CD4-positive, alpha-beta T cell treated with Interleukin-17A for 1 hour (primary cell): ENCODE measurements at places on chromosomes 1 and 21.
A peak's percentile ranks its signal among the peaks of the same experiment; 100 is the strongest.

DNA sequence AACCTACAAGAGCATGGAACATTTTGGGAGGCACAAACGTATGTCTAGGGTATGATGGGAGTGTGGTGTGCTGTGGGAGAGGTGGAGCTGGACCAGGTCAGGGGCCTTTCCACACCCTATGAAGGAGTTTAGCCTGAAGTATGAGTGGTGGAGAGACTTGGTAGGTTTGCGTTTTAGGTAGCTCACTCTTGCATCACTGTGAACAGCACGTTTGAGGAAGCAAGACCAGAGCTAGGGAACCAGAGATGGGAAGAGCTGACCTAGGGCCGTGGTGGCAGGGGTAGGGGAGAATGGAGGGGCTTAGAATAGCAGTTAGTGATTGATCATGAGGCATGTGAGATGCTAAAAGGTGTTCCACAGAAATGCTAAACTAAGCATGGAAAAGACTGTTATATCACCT lies 25.1 kb upstream of the ZFP69B start:
- DNase-seq: no peak

- DNase-seq: no peak
These were observed 368.7 kb upstream of the ADGRL2 start for GRCh38 chr1:81432059-81432458.

DNA sequence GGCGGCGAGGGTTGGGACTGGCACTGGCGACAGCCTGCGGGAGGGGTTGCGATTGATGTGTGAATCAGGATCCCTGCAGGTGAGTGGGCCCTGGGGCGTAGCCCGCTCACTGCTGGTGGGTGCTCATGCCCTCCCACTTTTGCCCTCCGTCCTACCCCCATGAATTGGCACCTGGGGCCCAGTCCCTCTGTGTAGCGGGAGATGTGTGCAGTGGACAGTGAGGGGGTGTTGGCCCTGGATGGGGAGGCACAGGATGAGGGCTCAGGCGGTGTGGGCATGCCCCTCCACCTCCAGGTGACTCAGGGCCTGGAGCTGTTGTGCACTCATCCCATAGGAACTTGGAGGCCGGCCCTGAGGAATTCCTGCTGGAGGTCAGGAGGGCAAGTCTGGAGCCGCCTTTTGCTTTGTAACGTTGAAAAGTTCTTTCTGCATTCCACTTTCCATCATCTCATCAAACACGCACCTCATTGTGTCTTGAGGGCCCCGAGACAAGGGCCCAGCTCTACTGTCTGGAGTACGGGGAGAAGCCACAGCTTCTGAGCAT lies 3.0 kb downstream of the PEAR1 start:
- DNase-seq: no peak

GRCh38 chr1:3500265-3500835 lies 45.9 kb downstream of the ARHGEF16 start:
- DNase-seq: no peak

DNA sequence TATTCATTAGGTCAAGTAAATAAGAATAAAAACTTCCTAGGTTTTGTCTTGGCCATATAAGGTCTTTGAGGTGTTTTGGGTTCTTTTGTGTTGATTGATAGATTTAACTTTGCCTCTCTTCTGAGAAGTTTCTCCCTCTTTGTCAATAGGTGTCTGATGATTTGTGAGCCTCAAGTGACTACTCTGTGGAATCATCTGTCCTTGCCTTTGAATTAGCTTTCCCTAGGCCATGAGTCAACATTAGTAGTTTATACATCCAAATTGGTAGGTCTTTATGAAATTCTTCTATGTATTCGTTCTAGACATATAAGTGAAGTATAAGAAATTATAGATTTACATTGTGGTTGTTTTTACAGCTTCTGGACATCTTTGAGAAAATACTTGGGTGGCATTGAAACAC lies 864.4 kb downstream of the USP25 start:
- no peak for DNase-seq

DNA sequence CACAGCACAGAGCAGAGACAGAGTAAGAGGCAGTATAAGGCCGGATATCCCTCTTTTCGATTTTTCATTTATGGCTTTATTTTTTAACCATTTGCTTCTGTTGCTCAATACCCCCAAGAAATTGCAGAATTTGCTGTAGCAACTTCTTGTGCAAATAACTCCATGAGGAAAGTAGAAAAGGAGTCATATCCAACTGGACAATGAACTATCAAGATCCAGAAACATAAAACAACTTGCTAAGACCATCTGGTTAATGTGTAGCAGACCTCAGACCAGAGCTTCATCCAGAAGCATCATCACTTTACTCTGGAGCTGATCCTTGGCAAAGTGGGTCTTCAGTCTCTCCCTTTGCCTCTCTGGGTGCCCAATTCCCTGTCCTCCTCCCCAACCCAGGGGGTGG lies 45.9 kb downstream of the ZNF697 start:
- no peak for DNase-seq

DNA sequence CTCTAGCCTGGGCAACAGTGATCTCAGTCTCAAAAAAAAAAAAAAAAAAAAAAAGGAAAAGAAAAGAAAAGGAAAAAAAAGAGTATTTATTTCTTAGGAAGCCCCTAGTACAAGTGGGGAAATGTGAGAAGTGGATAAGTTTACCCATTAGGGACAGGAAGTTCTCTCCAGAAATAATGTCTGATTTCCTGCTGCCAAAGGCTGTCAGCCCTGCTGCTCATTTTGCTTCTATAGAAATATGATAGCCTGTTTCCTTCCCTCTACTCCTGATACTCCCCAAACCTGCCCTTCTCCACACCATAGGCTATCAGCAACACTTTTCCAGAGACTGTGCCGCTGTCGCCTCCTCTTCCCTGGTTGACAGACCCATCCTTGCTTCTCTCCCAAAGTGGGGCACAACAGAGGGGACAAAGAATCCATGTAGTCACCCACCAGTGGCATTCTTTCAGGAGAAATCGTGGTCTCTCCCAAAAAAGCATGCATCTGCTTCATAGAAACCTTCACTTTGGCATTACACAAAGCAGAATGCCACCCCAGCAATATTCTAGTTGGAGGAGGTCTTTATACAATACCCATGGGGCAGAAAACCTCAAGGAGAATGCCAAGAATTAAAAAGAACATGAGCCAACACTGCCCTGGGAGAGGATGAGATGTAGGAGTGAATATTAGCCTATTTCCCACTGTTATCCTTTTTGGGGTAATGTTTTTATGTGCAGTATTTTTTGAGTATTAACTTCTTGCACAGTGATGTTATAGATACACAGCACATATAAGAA lies 166.3 kb upstream of the NR5A2 start:
- DNase-seq: no peak

GRCh38 chr1:204382714-204383083 lies 23.0 kb upstream of the PLEKHA6 start:
- no peak for DNase-seq

- DNase-seq: no peak
These were observed 127.8 kb downstream of the HS2ST1 start for GRCh38 chr1:87042111-87042811.

DNA sequence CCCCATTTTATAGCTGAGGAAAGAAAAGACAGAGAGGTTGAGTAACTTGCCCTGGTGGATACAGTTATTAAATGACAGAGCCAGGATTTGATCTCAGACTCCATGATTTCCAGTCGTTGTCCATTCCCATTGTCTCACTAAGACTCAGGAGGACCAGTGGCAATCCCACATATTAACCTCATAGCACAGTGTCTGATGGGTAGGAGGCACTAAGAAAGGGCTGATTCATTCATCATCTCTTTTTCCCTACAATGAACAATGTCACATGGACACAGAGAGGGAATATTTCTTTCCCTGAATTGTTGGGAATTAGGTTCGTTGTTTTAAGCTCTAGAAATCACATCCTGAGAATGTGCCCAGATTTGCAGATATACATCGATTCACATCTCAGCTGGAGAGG lies 99.9 kb downstream of the PBX1 start:
- DNase-seq: no peak

DNA sequence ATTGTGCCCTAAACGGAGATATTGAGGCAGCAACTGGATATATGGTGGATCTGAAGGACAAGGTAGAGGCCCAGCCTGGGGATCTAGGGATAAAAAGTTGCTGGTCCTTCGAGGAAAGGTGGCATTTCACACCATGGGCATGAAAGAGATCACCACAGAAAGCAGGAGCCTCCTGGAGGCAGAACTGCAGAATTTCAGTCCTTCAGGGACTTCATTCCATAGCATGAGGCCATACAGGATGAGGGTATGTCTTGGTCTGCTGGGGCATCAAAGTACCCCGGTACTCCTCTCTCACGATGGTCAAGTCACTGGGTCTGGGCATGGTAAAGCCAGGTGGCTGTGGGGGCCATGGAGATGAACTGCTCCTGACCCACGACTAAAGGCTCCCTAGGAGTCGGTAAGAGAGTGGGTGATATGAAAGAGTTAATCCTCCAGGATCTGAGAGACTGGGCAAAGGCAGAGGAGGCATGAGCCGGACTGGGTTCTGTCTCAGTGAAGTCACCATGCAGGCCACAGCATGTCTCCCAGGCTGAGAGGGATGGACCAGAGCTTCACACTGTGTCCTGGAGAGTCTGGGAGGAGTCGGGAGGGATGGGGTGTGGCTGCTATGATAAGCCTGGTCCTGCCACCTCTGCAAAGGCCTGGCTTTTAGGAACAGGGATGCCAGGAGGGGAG lies 5.8 kb upstream of the SPRR5 start:
- DNase-seq: no peak

GRCh38 chr1:84936116-84936810 lies 43.3 kb upstream of the LPAR3 start:
- DNase-seq: peak; percentile 71

- DNase-seq: peak; percentile 73
These were observed 2.0 kb downstream of the HNRNPU start for GRCh38 chr1:244862354-244862698.

GRCh38 chr1:61352845-61353435 lies 270.6 kb downstream of the NFIA start:
- no peak for DNase-seq

DNA sequence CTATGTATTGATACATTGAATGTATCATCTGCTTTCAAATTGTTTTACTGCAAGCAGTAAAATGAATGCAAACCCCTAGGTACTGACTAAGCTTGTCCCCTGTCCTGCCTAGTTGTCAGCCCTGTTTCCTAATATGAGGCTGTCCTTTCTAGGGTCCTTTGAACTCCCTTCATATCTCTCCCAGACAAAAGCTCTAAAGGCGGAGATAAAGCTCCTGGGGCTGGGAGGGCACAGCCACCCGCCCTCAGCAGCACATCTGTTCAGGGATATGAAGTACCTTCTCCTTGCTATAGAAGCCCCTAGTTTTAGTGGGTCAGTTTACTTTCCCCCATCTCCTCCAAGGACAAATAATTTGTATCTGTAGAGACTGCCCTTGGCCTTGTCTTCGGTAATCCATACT lies 93.1 kb upstream of the ETS2 start:
- DNase-seq: no peak

GRCh38 chr21:32966120-32966519 lies 59.6 kb upstream of the OLIG2 start:
- peak; percentile 1 for DNase-seq

GRCh38 chr21:32768530-32768929 lies 3.0 kb downstream of the PAXBP1 start:
- DNase-seq: no peak

DNA sequence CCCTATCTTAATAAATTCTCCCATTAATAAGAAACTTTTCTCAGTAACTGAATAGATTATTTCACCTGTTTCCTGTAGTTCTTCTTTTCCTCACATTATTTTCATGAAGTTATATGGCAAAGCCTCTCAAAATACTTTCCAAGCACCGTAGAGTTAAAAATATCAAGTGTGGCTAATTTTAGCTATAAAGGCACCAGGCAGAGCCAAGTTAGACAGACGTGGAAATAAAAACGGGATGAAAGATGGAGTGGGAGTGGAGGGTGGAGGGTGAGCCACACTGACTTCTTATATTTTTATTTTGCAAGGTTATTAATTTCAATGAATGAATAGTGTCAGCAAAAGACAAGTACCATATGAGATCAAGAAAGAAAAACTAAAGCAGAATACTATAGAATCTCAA lies 71.7 kb downstream of the ENAH start:
- DNase-seq: no peak

DNA sequence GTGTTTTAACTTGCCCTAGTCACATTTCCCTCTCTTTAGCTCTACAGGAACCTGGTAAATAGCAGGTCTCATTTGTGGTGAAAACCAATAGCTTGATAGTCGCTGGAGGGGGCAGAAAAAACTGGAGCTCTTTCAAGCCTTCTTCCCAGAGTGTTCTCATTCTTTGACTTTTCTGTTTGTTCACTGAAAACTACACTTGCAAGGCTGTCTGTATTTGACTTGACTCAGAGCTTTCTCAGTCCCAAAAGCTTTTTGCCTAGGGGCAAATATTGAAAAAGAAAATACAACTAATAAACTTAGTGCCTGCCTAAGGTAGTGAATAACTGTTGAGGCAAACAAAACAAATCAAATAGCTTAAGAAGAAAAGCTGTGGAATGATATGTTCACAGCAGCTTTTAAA lies 217.1 kb upstream of the CHRM3 start:
- no peak for DNase-seq

DNA sequence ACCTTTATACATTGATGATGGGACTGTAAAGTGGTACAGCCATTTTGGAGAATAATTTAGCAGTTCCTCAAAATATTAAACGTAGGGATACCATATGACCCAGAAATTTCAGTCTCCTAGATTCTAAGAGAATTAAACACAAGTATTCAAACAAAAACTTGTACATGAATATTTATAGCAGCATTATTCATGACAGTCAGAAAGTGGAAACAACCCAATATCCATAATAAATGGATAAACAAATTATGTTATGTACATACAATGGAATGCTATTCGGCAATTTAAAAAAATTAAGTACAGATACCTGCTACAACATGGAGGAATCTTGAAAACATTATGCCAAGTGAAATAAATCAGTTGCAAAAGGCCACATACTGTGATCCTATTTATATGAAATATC lies 16.9 kb upstream of the DDX59 start:
- DNase-seq: no peak

DNA sequence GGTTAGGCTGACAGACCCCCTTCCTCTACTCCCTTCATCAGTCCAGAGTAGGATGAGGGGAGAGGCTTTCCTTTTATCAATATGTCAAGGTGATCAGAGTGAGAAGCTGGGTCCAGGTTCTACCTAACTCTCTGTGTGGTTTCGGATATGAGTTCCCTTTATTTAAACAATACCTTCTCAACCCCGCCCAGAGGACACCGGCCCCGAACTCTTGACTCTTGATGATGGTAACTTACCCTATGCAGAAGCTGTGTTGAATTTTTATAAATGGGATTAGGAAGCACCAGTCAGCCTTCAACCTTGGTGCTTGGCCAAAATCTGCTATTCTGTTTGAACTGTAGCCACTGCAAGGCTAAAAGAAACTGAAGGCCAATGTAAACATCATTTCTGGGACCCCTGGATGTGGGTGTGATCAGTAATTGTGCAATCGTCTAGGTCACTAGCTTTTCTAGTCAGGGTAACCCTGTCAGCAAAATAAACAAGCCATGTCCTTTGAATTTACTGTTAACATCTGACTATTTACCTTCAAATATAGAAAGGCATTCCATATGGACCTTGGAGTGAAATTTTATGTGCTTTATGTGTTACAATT lies 398.3 kb downstream of the SEC16B start:
- no peak for DNase-seq

GRCh38 chr1:221549815-221550214 lies 192.1 kb downstream of the DUSP10 start:
- no peak for DNase-seq

- DNase-seq: no peak
These were observed 21.8 kb upstream of the GPR153 start for GRCh38 chr1:6282577-6283270.

- no peak for DNase-seq
These were observed 1.5 kb downstream of the SLAMF8 start for GRCh38 chr1:159828176-159828575.

GRCh38 chr1:162565460-162565859 lies 3.9 kb downstream of the UAP1 start:
- no peak for DNase-seq
